ENCODE measurements at places on chromosomes 1 and 21.

- DNase-seq: peak; percentile 43
Measured at GRCh38 chr1:244801246-244801645, 34.2 kb upstream of the COX20 start.

- DNase-seq: no peak
Measured at GRCh38 chr1:227487606-227488005, 75.8 kb upstream of the ZNF678 start.

DNA sequence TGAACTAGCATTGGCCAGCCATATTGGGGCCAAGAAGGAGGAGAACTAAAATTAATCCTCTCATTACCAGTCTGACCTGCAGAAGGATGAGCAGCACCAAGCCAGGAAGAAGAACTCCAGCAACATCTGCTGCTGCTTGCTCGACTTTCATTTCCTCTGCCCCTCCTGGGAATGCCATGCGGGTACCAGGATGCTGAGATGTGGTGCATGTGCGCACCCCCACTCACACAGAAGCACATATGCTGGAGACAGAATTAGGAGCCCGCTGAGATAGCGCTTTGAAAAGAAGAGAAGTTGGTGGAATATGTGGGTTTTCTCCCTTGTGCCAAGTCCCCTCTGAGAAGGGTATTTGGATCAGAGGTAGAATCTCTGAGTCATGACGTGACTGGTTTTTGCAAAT, 70.4 kb downstream of the PLXNA2 start:
- DNase-seq: no peak

GRCh38 chr1:119674111-119674526, 26.1 kb upstream of the ZNF697 start:
- no peak for DNase-seq

DNA sequence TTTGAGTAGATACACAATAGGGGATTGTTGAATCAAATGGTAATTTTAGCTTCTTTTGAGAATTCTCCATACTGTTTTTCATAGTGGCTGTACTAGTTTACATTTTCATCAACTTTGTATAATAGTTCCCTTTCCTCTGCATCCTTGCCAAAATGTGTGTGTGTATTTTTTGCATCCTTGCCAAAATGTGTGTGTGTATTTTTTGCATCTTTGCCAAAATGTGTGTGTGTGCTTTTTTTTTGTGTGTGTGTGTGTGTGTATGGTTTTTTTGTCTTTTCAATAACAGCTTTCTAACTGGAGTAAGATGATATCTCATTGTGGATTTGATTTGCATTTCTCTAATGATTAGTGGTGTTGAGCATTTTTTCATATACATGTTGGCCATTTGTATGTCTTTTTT, 105.4 kb downstream of the ATP6V1G3 start:
- DNase-seq: no peak

GRCh38 chr1:94020764-94021579, 100.0 kb downstream of the ABCA4 start:
- DNase-seq: no peak

DNA sequence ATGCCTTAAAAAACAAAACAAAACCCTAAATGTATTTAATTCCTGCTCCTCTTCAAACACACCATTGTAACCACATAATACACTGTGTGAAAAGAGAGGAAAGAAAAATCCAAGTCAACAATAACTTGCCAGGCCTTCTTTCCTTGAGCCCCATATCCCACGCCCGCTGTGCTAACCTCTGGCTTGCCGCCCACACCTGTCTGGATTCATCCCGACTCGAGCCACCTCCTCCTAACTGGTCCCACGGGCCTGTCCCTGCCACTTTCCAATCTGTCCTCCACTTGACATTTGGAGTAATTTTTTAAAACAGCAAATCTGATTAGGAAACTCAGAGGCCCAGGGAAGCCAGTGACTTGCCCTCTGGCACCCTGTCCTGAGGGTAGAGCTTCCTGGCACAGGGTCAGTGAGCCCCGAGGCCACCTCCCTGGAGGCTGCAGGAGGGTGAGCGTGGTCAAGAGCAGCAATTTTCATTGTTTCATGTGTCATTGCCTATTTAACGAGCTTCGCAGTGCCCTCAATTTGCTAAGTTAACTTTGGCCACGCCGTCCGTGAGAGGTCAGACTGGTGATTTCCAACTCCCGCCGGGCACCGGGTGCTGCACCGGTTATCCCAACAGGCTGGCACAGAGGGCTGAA, 54.1 kb downstream of the B3GALT5 start:
- no peak for DNase-seq

- no peak for DNase-seq
Measured at GRCh38 chr1:18581420-18581880, 49.2 kb upstream of the PAX7 start.
